ENCODE measurements at places on chromosomes 11 and 22.
A peak's percentile ranks its signal among the peaks of the same experiment; 100 is the strongest.

- peak; percentile 58 for DNase-seq
These were observed 22.9 kb upstream of the MRPL17 start for GRCh38 chr11:6705905-6706535.

- DNase-seq, result no peak
These were observed 35.3 kb upstream of the LRRC4C start for GRCh38 chr11:41494716-41495115.

DNA sequence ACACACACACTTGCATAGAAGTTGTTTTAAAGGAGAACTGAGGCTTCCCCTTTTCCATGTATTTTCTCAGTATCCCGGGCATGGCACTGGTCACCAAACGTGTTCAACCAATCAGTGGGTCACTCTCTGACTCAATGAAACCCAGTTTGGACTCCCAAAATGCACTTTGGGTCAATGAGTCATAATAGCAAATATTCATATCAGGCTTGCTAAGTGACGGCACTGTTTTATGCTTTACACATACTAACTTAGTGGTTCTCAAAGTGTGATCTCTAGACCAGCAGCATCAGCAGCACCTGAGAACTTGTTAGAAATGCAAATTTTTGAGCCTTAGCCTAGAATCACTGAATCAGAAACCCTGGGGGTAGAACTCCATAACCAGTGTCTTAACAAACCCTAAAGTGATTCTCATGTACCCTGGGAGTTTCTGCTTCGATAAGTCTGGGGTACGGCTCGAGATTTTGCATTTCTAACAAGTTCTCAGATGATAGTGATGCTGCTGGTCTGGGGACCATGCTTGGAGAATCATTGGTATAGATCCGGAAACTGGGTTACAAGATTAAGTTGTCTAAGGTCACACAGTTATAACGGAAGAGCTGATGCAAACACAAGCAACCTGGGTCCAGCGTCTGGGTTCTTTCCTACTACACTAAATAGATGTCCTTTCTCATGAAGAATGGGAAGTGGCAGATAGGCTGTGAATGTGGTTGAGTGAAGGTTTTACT, 35.6 kb downstream of the ETS1 start:
- DNase-seq, result no peak

DNA sequence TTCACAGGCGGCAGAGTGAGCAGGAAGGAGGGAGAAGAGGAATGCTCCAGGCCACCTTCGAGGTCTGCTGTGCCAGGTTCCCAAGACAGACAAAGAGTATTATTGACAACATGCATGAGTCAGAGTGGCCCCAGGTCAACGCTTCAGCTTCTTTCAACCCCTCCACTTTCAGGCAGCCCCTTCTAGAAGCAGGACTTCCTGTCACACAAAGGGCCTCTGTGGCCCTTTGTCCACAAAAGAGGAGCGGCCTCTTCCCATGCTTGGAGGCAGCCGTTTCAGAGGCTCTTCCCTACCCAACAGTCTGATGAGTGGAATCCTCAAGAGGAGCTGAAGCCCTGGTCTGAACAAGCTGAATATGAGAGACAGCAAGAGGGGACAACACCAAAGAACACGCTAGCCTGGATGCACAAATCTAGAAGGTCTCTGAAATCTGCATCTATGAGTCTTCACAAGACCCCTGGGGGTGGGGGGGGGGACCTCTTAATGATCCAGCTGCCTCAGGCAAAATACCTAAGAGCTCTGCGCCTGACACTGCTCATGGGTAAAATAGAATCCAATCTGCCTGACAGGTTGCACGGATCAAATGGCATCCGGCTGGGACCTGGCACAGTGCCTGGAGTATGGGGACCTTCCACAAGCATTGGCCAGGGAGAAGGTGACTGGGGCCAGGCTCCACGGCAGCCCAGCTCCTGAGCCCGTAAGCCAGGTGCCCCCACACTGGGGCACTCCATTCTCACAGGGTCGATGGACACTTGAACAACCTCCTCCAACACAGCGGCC, 67.5 kb downstream of the PACSIN2 start:
- DNase-seq, result no peak

GRCh38 chr11:100573911-100574513, 113.1 kb upstream of the ARHGAP42 start:
- DNase-seq, result no peak

DNA sequence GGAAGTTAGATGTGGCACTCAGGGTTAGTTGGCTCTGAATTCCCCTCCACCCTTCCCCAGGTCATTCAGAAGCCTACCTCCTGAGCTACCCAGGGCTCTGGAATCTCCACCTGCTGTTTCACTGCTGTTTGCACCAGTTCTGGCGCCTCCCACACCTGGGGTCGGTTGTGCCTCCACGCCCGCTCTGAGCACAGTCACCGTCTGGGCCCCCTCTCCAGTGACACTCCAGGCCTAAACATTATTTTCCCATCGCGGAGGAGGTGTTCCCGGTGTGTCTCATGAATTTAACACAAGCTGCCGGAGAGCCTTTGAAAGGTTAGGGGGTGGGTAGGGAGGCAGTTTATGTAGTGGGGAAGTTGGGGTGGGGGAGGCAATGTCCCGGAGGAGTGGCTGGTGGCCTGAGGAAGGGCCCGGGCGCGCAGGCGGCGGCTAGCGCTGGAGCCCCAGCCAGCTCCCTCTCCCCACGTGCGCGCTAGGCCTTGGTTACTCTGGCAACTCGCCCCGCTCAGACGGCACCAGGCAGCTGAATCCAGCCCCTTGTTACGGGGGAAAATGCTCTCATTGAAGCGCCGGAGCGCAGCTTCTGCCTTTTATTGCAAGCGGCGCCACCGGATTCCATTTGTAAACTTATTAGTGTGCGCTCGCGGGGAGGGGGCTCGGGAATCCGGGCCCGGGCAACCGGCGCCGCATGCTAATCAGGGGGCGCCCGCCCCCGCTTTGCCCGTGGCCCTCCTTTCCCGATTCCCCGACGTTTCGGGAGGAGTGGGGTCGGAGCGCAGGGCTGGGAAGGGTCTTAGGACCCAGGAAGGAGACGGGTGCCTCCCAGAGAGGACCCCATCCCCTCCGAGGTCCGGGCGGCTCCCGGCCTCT, 52.4 kb downstream of the GRIK4 start:
- DNase-seq, result no peak
